ENCODE measurements at places on chromosomes 2 and 18.

GRCh38 chr2:54665436-54665856 lies 58.0 kb upstream of the EML6 start:
- peak; percentile 36 for DNase-seq

DNA sequence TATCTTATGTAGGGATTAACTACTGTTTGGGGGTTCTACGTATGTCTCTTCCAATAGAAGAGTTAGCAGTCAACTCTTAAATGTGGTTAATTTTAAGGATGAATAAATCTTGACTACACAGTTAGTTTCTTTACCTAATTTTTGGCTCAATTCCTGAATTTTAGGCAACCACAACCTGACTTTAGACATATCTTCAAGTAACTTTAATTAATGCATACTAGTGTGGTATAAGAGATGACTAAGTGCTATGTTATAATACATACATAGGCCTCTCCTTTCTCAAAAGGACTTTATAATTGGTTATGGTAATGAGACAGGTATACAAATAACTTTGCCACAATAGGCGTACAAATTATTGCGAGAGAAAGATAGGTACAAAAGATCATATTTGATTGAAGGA lies 312.0 kb downstream of the IRS1 start:
- no peak for DNase-seq

DNA sequence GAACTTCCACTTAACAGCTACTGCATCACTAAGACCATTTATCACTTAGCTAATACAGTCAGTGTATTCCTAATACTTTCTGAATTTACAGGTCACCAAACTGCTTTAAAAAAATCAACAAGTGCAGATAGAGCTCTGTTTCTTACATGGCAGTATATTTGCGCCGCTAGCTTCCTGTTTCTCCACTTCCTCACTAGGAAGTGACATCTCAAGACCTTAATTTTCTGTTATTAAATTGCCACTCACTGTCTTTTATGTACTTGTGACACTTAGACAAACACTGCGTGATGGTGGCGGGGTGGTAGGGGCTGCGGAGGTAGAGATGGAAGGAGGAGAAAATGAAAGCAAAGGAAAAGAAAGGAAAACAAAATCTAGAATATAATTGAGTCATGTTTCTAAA lies 53.7 kb upstream of the CRIM1 start:
- no peak for DNase-seq

GRCh38 chr2:237534380-237534779 lies 32.0 kb upstream of the PRLH start:
- no peak for DNase-seq

DNA sequence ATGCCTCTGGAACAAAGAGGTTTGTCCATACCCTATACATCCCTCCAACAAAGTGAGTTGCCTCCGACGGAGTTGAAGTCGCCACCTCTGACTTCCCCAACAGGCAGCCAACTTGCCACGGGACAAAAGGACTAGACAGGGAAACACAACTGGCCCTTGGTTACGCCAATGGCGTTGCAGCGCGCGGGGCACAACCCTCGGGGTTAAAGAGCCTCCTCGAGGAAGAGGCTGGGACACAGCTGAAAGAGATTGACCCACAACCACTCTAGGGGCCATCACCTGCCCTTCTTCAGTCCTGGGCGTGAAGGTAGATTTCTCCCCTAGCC lies 545 bp downstream of the GTF3C2 start:
- peak; percentile 79 for DNase-seq

DNA sequence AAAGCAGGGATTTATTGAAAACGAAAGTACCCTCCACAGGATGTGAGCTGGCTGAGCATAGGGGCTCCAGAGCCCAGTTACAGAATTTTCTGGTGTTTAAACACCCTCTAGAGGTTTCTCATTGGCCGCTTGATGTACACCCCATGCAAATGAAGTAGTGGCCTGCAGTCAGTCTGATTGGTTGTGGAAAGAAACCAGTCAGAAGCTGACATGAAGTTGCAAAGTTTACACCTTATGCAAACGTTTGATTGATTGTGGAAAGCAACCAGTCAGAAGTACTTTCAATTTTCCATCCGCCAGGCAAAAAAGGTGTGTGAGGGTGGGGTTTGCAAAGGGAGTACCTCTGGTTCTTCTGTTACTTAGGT lies 62.3 kb downstream of the VWA3B start:
- no peak for DNase-seq

- DNase-seq: no peak
These were observed 682 bp upstream of the LNPK start for GRCh38 chr2:176002688-176003210.

GRCh38 chr2:85992611-85993010 lies 103.8 kb upstream of the ST3GAL5 start:
- DNase-seq: no peak

DNA sequence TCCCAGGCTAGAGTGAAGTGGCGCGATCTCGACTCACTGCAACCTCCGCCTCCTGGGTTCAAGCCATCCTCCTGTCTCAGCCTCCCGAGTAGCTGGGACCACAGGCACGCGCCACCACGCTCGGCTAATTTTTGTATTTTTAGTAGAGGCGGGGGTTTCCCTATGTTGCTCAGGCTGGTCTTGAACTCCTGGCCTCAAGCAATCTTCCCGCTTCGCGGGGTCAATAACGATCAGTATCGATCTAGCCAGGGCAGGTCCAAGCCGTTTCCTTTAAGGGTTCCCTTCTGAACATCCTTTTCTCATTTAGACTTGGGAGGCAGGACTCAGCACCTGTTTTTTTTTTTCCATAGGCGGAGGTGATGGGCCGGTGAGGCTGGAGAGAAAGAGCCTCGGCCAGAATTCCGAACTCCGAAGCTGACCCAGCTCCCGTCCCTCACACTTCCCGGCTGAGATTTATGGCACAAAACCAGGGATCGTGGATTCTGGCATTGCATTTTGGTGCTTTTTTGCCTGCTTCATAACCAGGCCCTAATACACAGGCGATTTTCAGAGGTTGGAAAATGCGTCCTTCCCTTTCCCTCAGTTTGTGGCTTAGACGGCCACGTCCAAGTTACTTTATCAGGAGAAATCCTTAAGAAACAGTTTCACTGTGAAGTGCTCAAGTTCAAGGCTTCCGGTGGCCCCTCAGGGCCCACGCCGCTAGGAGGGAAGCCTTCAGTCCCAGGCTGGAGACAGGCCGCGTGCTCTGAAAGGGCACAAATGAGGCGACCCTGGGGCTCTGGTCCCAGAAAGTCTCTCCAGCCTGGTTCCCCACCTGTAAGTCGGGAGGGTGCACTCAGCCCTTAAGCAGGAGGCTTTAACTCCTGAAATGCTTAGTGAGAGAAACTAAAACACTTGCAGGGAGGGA lies 998 bp upstream of the SLC66A3 start:
- no peak for DNase-seq

GRCh38 chr18:12779456-12779855 lies 76.6 kb downstream of the PSMG2 start:
- DNase-seq: no peak

DNA sequence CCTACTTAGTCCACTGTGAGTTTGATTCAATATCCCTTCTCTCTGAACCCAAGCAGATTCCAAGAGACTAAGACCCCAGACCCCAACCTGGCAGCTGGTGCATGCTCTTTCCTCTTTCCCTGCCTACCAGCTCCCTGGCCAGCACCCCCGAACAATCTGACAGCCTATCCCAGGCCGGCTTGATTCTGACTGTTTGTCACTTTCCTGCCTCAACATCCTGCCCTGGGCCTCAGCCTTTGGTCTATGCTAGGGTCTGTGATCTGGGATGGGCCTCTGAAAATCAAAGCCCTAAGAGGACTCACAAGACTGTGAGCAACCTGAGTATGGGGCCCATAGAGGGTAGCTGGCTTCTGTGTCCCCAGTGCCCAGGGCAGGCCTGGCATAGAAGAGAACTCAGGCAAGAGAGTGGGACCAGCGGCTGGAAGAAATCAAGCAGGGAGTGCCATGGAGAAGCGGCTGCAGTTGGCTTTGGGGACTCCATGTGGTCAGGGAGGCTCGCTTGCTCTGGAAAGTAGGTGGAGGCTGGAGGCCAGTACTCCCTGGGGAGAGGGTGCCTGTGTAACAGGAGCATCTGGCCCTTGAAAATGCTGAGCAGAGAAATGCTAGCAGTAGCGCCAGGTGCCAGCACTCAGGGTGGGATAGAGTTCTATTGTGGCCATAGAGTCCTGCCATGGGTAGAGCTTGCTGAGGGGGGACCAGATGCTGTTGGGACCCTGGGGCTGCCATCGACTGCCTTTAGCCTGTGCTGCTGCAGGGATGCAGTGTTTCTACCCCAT lies 343.9 kb downstream of the DYSF start:
- no peak for DNase-seq

- no peak for DNase-seq
These were observed 60.0 kb upstream of the HDAC4 start for GRCh38 chr2:239460780-239461179.

- DNase-seq: no peak
These were observed 95.9 kb upstream of the ACKR3 start for GRCh38 chr2:236473691-236474090.

DNA sequence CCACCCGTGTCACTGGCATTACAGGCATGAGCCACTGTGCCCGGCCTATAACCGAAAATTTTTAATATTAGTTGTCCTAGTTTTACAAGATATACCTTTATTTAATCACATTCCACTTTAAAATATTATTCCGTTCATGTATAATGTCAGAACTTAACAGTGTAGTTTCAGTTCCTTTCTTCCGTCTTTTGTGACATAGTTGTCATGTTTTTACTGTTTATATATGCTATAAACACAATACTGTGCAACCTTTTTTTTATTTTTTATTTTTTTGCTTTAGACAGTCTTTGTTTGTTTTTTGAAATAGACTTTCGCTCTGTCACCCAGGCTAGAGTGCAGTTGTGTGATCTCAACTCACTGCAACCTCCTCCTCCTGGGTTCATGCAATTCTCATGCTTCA lies 129.5 kb upstream of the TTC27 start:
- DNase-seq: peak; percentile 57

GRCh38 chr2:66679442-66679841 lies 244.5 kb downstream of the MEIS1 start:
- no peak for DNase-seq

- no peak for DNase-seq
These were observed 385.4 kb upstream of the SYT4 start for GRCh38 chr18:43662657-43663056.

DNA sequence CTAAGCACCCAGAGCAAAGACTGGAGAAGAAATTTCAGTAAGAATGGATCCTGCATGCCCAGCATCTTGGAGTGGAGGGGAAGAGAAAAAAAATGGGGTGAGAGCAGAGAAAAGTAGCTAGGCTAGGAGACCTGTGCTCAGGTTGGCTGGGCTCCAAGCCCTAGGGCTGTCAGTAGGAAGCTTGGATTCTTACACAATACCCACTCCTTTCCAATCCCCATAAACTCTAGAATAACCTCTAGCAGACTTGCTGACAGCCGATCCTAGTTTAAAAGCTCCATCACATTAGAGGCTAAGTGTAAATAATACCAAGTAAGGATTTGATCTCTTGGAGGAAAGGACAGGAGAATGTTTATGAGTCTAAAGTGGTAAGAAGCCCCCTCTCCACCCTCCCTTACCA lies 46.2 kb upstream of the NABP1 start:
- peak; percentile 5 for DNase-seq

DNA sequence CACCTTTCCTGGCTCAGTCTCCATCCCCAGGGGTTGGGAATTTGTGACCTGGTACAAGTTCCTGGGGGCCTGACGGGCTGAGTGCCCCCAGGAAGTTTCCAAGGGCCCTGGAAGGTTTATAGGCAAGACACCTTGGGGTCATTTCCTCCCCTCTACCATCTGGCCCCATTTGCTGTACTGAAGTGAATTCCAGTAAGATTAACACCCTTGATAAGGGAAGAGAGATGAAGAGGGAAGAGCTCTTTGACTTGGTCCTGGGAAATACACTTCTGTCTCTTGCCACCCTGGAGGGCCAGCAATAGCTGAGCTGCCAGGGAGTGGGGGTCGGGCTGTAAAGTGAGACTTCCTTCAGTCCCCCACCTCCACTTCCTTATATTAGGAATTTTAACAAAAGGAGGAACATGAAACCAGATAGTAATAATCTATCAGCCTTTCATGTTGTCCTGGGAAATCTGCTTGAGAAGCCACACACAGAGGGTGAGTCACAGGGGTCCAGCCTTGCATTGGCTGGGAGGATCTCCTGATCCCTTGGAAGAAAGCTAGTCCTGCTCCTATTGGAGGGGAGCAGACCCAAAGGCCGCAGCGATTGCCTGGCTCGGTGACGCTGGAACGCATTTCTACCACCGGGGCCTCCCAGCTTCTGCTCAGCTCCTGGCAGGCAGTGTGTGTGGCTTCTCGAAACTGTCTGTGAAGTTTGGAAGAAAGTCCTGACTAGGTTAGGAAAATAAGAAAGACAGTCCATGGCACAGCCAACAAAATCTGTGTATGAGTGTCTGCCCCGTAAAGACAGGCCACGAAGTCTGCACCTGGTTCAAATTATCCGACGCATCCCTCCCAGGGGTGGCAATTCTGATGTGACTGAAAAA lies 87.3 kb downstream of the ACAA2 start:
- DNase-seq: peak; percentile 8

DNA sequence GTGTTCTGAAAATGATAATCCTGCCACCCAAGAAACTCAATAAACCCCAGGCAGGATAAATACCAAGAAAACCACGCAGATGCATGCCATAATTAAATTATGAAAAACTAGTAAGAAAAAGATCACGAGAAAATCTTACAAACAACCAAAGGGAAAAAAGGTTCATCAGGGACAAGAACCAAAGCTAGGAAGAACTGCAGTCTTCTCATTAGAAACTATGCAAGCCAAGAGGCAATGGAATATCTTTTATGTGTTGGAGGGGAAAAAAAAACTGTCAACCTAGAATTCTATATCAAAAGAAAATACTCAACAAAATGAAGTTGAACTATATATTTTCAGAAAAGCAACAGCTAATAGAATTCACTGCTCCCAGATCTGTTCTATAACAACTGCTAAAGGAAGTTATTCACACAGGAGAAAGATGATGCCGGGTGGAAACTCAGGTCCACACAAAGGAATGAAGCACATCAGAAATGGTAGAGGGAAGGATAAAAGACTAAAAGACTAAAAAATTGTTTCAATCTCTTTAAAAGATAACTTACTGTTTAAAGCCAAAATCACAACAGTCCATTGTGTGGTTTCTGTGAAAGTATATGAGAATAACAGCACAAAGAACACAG lies 55.0 kb downstream of the NDUFA10 start:
- DNase-seq: no peak

DNA sequence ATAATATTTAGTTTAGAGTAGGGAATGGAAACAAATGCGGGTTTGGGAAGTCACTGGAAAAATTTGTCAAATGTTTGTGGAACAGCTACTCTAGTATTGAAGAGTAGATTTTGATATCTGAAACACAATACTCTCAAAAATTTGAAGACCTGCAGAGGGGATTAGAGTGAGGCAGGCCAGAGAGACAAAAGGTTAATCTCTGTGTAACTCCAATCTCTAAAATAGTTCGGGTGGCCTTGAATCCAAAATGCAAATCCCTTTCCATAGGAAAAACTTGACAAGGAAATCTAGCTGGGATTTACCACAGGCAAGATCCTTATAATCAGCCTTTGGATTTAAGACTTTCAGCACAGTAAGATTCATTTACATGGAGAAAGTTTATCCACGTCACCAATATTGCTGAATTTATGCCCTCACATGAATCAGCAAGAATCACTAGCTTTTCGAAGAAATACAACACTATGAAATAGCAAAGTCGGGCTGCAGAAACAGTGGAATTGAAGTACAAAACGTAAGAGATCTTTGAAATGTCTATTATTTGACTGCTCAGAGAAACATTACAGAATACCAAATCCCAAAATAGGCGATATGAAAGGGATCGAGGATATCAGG lies 423.7 kb upstream of the ZNF804A start:
- DNase-seq: no peak
